AG09319 (cell line): ENCODE measurements at places on chromosomes 2 and 18.

GRCh38 chr2:164808776-164809175 lies 32.8 kb downstream of the COBLL1 start:
- no peak for DNase-seq

DNA sequence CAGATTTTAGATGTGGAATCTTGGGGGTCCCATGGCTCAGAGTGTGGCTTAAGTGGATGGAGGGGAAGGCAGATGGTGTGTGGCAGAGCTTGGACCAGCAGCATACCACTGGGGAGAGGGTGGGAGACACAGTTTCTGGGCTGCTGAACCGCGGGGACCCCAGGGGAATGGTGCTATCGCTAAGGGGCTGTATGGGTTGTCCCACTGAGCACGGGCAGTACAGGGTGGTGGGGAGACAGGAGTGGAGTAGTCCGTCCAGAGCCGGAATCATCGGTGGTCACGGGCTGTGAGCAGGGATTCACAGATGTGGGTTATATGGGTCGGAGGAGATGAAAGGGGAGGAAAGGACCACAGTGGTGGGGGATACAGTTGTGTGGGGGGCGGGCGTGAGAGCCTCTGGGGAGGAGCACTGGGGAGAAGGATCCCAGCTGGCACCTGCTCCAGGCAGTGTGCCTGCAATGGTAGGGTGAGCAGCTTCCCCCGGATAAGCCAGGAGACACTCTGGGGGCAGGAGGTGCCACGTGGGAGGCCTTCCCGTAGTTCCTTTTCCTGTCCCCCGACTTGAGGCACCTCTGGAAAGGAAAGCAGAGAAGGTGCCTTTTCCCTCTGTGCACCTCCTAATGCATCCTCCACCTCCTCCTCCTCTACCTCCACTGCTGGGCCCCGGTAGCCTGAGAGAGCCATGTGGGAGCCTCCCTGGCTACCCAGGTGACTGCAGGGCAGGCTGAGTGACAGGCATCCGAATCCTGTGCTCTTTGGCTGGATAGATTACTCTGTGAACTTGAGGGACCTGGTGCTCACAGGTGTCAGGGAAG lies 24.9 kb downstream of the IGFBP5 start:
- DNase-seq = no peak

GRCh38 chr2:64214281-64215115 lies 70.3 kb upstream of the PELI1 start:
- DNase-seq = no peak

DNA sequence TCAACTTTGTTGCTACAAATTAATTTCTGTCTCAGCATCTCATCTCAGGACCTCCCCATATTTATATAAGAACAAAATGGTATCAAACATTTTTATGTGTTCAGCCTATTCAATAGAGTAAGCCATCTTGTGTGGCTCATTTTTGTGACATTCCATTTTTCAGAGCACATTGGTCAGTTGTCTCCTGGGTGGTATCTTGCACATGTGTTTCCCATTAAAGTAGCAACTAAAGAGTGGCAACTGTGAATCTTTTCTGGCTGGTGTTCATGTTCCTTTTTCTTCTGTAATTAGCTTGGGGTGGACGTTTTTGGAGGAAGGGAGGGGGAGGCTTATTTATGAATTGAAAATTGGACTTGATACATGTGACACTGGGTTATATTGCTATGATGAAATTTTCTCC lies 45.4 kb upstream of the EFEMP1 start:
- DNase-seq = no peak

- DNase-seq = no peak
Observed at GRCh38 chr2:154670083-154670482, 28.4 kb upstream of the KCNJ3 start.

DNA sequence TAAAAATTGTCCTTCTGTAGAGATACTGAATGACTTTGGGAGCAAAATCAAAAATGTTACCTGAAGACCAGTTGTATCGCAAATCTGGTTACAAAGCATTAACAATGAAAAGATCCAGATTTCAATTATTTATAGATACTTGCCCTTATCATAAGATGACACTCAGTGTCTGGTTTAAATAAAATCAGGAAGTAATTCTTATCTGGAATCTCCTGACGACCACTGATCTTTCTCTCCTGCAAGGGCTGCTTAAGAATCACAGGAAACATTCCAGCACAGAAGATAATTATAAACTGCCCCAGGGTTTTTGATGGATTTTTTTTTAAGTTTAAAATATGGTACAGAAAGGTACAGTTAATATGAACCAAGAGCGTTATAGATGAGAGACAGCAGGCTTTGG lies 205.7 kb downstream of the ALK start:
- DNase-seq = no peak

GRCh38 chr2:224366267-224366844 lies 35.6 kb downstream of the FAM124B start:
- DNase-seq = no peak
